ENCODE measurements at places on chromosomes 1 and 21.

DNA sequence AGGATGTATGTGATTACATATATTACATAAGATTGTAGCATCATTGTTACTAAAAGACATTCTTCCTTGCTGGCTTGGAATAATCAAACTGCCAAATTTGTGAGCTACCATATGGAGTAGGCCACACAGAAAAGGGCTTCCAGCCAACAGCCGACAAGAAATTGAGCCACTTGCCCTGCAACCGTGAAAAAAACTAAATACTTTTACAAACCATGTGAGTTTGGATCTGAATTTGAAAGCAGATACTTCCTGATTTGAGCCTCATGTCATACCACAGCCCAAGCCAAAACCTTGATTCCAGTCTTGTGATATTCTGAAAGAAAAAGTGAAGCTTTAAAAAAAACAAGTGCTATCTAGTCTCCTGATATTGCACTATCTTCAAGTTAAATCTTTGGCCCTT, 55.6 kb upstream of the PRMT6 start:
- DNase-seq = no peak

DNA sequence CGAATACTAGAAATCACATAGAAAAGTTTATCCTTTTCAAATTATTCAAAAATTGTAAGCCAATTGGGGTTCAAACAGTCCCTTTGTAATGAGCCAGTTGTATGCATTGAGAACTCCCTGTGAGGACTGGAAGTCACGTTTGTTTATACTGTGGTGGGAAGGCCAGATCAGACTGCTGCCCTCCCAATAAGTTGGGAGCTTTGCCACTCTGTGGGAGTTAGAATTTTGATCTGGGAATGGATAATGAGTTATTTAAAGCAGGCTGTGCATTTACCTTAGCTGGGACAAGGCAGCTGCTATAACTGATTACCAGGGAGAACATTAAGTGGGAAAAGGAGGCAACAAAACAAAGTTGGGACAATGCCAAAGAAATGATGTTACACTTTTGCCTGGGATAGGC, 178.8 kb downstream of the SDCCAG8 start:
- DNase-seq = no peak

- DNase-seq = no peak
These were observed 7.7 kb downstream of the SLC5A9 start for GRCh38 chr1:48230236-48230635.

GRCh38 chr1:101408212-101409042, 171.6 kb downstream of the S1PR1 start:
- no peak for DNase-seq

DNA sequence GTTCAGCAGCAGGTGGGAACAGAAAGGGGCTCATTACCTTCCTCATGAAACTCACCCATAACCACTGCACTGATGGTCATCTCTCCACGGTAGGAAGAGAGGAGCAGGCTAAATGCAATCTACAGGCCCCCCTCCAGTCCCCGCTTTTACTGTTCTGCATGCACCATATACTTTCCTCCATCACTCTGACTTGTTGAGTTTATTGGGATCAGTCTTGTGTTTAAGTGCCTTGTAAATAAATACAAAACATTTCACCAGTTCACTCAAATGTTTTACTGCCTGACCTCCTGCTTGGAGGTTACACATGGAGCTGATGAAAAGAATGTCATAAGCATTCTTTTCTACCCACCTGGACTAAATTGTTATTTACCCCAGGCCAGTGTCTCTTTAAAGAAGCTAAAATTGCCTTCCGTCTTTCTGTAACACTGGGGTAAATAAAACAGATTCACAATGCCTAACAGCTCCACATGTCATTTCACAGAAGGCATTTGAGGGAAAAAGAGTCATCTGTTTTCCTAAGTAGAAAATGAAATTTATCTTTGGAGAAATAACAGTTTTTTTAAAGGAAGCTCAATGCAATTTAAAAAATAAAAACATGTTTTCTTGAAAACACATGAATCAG, 30.7 kb downstream of the PTPN14 start:
- DNase-seq = no peak

DNA sequence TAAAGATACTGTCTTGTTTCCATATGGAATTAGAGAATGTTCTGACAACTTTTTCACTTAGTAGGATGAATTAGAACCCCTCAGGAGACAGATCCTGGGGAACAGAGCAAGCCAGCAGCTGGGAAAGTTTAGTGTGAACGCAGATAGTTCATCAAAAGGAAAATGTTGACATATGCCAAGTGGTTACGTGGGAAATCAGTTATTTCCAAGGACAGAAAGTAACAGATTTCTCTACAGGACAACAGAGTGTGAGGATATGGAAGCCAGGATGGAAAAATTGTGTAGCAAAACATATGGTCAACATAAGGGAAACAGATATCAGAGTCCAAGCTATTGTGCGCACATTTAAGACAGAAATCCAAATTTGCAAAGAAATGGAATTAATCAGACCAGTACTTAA, 419.5 kb downstream of the LRRIQ3 start:
- no peak for DNase-seq

- DNase-seq = no peak
These were observed 645.7 kb upstream of the PTBP2 start for GRCh38 chr1:96075704-96076455.

DNA sequence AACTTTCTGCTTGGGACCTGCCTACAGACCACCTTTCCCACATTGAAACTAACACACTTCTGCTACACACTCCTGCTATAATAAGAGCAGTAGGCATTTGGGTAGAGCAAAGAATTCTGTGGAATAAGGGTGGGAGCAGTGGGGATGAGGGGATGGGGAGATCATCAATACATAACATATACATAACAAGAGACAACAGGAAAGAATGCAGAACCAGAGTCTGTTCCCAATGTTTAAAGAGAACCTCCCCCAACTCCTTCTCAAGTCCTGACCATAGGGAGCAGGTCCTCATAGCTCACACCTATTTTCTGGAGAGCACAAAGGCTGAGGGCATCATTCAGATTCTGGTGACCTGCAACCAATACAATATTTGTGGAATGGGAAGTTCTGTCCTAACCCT, 121.6 kb upstream of the BARHL2 start:
- DNase-seq = no peak

- no peak for DNase-seq
These were observed 6.8 kb downstream of the LAPTM5 start for GRCh38 chr1:30750731-30751291.

DNA sequence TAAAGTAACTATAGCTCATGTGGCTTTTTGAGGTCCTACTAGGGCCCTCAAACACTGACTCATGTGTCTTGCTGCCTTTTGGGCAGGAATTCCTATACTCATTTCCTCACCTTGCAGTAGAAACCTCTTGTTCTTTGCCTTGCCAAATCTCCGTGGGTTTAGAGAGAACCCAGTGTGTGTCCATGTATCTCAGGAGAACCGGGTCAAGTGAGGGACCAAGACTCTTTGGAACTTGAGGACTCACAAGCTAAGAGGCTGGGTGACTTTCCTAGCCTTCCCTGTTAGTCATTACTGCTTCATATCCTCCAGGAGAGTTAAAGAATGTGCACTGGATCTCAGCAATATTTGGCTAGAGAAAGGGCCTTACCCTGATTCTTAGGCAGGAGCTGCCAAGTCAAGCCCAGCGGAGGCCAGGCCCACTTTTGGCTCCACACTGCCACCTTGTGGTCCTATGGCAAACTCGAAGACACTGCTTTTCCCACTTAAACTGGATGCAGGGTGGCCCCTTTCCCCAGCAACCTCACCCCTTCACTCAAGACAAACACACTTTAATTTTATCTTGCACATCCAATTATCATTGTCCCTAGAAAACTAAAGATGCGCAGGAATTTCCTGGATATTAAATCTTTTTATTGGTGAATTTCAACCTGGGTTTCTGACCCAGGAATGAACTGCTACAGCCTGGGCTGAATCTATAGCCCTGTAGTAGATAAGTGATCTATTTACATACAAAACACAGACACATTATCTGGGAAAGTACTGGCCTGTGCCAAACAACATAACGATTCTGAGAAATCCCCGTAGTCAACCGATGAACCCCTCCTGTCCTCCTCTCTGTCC, 10.6 kb downstream of the AVPR1B start:
- peak; percentile 85 for DNase-seq

DNA sequence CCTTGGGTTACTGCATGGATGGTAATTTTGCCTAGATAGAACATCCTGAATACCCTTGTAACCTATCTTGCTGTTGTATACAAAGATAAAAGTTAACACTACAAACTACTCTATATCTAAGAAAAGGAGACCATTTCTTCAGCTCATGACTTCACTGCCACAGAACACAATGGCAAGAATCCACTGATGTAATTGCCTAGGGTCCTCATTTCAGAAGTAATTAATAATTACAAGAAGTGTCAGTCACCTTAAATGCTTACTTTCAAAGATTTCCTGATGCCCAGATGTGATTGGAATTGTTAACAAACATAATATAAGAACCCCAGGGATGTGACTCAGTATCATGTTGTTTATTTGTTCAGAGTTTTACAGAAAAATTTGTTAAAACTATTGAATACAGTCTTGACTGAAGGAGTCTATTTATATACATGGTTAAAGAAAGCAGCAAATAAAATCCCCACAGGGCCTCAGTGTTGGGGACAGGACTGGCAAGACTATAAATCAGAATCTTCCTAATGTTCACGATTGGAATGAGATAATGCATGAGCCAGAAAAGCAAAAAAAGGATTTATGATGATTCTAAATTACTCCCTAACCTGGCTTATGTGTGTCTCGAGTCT, 83.9 kb downstream of the CRB1 start:
- no peak for DNase-seq

GRCh38 chr1:182616130-182617013, 12.2 kb upstream of the RGS16 start:
- DNase-seq = peak; percentile 88

GRCh38 chr21:36909423-36909822, 57.0 kb downstream of the HLCS start:
- DNase-seq = no peak

GRCh38 chr1:108041360-108042142, 76.6 kb upstream of the VAV3 start:
- no peak for DNase-seq

GRCh38 chr1:210695026-210695425, 366.3 kb downstream of the HHAT start:
- no peak for DNase-seq

GRCh38 chr1:76092812-76093211, 18.3 kb downstream of the ST6GALNAC3 start:
- no peak for DNase-seq

DNA sequence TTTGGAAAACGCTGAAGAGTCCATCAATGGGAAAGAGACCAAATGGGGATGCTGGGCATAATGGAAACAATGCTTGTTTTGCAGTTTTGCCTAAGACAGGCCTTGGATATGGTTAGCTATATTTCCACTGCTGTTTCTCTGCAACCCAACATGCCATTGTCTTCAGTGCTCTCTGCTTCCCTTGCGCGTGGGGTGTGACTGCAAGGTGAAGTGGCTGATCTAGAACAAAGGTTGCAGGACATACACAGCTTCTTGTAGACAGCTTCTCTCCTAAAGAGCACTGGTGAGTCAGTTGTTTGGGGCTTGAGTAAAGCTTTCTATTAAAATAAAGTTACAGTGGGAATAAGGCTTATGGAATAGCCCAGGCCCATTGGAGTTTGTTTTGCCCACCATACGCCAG, 33.0 kb downstream of the RUNX1 start:
- no peak for DNase-seq

- DNase-seq = peak; percentile 86
These were observed 13.7 kb downstream of the TLR5 start for GRCh38 chr1:223129229-223129901.

Data from lower lobe of right lung (tissue), 2 donors.